ENCODE measurements at places on chromosomes 13 and 19. TPM values are rescaled to one million over a fixed set of nuclear protein-coding genes. Genes with fewer than 3 reads are reported as not detected.

DNA sequence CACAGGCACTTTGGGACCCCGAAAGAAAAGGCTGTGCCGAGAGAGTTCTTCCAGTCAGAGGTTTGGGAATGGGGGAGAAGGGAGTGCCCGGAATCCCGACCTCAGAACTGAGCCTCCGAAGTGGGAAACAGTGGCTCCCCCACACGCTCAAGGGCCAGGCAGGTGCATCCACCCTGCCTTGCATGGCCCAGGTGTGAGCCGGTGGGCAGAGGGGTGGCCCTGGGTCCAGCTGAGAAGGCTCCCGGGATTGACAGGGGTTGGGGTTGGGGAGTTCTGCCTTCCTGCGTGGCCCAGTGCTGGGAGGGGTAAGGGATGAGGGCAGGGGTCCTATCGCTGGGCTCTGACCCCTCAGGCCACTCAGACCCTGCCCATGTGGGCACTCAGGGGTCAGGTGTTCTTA is 163.5 kb upstream of the TUBA3C start:
- DNase-seq = no peak

DNA sequence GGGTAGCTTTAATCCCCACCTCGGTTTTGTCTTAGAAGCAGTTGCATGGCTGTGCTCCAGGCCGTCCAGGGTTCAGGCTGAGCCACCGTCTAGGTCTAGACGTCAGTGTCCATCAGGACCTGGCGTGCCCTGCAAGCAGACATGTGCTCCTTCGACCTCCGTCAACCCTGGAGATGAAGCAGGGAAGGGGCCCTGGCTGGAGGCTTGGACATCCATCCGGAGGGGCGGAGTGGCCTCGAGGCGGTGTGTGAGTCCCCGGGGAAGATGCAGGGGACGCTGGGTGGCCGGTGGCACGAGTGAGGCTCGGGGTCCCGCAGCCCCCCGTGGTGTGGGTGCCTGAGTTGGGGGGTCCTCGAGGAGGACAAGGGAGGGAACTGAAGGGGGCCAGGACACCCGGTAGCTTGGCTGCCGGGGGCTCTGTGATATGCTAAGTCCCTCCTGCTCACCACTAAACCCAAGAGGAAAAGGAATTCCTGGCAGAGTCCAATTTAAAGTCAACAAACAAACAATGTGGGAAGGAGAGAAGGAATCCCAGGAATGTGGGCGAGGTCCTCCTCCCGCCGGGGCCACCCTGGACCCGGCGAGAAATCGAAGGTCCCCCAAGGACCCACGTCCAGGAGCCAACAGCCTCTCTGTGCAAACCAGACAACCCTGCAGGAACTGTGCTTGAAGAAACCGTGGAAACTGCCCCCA is 14.9 kb upstream of the PTBP1 start:
- DNase-seq = no peak

- DNase-seq = no peak
Observed at GRCh38 chr13:77981281-77981881, 62.8 kb upstream of the EDNRB start.

DNA sequence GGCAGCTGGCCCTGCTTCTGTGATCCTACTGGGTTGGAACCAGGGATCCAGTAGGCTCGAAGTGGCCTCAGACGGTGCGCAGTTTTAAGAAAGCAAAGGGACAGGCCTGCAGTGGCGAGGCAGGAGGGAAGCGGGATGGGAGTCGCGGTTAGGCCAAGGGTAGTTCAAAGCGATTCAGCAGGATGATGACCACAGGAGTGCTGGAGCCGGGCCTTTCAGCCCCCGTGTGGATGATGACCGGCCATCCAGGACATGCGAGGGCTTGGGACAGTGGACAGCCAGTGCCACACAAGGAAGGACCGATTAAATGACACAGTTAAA is 854 bp downstream of the RNASEH2B start:
- DNase-seq = no peak

- DNase-seq = no peak
Observed at GRCh38 chr19:15623711-15624318, 8.8 kb downstream of the CYP4F8 start.

GRCh38 chr19:55679343-55680257 is 4.6 kb downstream of the EPN1 start:
- DNase-seq = no peak

- no peak for DNase-seq
Observed at GRCh38 chr13:31731921-31732320, 7.4 kb upstream of the RXFP2 start.

DNA sequence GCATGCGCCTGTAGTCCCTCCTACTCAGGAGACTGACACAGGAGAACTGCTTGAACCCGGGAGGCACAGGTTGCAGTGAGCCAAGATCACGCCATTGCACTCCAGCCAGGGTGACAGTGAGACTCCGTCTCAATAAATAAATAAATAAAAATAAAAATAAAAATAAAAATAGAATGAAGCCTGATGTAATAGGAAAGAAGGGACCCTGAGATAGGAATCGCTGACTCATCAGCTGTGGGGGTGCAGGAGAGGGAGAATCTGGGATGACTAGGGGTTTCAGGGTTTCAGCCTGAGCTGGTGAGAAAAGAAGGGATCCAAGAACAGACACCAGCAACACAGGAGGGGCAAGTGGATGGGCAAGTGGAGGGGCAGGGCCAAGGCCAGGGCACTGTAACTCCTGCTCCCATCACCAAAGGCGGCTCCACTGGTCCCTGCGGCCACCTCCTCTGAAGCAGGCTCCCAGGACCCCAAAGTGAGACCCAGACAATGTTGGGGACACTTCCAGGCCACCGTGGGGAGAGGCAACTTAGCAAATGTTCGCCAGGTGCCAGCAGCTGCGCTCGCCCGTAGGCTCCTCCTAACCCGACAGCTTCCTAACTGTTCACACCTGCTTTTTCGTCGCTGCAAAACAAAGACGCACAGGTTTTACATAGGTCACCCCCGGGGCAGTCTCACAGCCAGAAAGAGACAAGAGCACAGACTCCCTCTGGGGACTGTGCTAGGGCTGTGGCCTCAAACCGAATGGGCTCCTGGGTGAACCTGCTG is 1.2 kb downstream of the HAUS8 start:
- DNase-seq = no peak

DNA sequence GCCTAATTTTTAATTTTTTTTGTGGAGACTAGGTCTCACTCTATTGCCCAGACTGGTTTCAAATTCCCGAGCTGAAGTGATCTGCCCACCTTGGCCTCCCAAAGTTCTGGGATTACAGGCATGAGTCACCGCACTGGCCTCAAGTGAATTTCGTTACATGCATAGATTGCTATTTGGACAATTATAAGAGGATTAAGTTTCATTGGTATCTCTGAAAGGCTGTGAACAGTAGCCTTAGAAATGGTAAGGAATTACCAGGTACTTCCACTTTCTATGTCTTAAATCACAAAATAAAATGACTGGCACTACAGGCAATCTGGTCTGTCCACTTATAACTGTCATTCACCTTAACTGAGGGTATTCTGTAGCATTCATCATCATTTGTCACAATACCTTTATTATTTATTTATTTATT is 2.9 kb upstream of the CCDC9 start:
- no peak for DNase-seq

DNA sequence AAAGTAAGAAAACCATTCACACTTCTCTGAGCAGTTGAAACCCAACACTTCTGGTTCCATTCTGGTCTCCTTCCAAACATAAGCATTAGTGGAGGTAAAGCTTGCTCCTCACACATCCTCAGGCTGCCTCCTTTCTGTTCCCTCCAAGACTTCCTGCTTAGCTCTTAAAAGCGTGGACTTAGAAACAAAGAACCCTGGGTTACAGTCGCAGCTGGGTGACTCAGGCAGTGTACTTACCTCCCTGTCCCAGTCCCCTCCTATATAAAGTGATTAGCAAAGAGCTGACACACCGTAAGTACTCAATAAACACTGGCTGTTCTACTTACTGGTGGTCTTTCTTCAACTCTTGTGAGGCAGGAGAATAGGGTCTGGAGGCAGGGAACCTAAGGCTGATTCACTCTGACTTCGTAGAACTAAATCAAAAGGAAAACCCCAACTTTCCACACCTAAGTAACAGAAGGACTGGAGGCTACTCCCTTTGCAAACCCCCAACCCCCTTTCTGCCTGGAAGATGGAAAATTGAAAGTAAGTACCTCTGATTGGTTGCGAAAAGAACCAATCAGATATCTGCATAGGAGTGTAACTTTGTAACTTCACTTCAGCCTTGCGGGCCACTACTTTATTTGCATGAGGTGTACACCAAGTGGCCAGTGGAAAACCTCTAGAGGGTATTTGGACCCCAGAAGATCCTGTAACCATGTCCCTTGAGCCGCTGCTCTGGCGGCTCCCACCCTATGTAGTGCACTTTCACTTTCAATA is 165.4 kb downstream of the SUCLA2 start:
- no peak for DNase-seq

DNA sequence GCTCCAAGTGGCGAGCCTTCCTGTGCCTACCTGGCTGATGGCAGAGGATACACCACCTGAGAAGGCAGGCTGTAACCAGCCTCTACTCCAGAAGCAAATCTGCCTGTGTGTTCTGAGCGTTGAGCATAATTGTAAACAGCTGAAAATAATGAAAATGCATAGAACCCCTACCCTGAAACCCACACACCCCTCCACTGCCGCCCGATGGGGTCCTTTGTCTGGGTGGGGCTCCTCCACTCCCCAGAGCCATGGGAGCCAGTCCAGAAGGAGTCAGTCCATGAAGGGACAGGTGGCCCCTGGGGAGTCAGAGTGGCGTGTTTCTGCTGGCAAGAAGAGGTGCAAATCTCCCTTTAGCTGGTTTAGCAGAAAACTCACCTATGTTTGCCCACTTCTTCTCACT is 8.0 kb upstream of the SOX1 start:
- DNase-seq = no peak

GRCh38 chr19:45766296-45766868 is 2.7 kb downstream of the SIX5 start:
- DNase-seq = no peak

DNA sequence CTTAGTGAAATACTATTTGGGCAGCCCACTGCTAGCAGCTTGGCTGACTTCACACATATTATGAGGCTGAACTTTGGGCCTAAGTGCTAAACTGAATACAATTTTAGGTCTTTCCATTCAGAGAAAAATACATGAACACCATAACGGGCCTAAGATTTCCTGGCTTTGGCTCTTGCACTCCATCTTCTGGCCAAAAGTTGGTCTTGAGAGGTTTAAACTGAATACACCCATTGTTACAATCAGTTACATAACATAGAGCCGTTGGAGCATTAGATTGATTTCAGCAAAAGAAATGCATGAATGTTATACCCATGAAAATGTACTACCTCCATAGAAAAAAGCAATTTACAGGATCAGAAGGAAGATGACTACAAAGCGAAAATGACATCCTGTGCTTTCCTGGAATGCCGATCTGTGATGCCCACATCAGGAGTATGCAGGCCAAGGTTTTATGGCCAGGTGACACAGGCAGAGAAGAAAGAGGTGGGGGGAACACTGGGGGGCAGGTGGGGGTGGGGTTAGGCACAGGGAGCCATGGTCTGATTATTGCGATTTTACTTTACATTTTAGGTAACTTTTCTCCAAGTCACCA is 11.1 kb upstream of the SHISA2 start:
- no peak for DNase-seq

PDE4C gene
- total RNA-seq = 0.14 TPM

GNG7 gene
- 0.16 TPM for total RNA-seq

NPAS1 gene
- total RNA-seq = 0.25 TPM

KLK15 gene
- not detected for total RNA-seq

KLK12 gene
- not detected for total RNA-seq

SBK3 gene
- not detected for total RNA-seq

PSG3 gene
- not detected for total RNA-seq

GAPDHS gene
- total RNA-seq = not detected
